ENCODE measurements at places on chromosomes 2 and 18.

GRCh38 chr2:181106789-181107627 lies 126.6 kb downstream of the UBE2E3 start:
- DNase-seq: no peak

DNA sequence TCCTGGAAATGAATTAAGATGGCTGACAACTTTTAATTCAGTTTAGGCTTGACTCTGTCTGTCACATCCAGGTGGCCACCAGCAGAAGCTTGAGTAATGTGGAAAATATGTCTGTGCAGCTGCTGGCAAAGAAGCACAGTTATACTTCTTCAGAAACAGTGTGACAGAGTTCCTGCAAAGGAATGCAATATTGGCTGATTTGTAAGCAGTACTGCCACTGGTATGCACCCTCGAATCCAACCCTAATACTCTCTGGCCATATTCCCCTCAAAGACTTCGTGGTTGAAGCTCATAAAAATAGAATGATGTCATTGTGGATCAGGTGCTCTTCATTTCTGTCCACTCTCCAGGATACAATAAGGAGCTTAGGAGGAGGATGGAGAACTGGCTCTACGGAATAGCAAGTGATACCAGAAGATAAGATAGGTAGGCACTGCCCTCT lies 86.2 kb downstream of the METTL8 start:
- DNase-seq: no peak

DNA sequence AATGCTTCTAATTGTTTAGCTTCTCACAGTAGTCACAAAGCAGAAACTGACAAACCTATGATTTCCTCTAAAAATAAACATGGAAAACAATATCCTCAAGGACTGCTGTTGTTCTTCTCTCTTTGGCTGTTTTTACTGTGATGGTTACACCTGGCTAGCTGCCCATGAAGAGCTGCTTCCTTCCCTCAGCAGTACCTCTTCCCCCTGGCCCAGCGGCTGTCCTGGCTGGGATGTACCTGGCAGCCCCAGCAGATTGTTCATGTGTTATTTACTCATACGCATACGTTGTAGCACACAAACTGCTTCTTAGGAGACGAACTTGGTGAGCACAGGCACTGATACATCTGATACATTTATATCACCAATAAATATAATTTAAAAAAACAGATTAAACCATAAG lies 27.4 kb downstream of the NEMP2 start:
- DNase-seq: no peak

DNA sequence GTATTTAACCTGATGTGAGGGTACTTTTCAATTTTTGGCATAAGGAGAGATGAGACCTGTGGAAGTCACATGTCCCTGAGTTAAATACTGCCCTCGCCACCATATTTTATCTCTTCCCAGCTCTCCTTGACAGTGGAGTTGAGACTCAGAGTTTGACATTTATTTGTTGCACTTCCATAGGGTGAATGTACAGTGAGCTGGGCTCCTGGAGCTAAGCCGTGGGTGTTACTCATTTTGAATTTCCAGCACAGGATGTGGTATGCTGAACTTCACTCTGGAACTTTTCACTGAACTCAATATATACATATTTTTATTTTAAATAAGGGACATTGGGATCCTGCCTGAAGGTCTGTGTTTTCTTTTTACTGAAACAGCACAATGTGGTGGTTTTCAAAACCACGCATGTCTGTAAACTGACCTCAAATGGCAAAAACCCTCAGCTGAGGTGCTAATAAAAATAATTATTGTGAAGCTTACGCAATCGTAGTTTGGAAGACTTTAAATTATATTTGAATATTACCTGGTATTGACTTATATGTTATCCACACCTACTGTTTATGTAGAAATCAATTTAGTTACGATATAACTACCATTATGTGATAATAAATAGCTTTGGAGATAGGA lies 12.1 kb downstream of the RNF144A start:
- DNase-seq: no peak
